ENCODE measurements at places on chromosomes 1 and 21. TPM values are rescaled to one million over a fixed set of nuclear protein-coding genes. Genes with fewer than 3 reads are reported as not detected.

FAM229A gene
- total RNA-seq: 2.3 TPM

KLHDC8A gene
- 28.8 TPM for total RNA-seq

NKAIN1 gene
- total RNA-seq: 29.5 TPM

NTRK1 gene
- 6.2 TPM for total RNA-seq

CHD5 gene
- 64.1 TPM for total RNA-seq

All from diencephalon (tissue), 1 donor.